ENCODE measurements at places on chromosomes 3 and 15.

DNA sequence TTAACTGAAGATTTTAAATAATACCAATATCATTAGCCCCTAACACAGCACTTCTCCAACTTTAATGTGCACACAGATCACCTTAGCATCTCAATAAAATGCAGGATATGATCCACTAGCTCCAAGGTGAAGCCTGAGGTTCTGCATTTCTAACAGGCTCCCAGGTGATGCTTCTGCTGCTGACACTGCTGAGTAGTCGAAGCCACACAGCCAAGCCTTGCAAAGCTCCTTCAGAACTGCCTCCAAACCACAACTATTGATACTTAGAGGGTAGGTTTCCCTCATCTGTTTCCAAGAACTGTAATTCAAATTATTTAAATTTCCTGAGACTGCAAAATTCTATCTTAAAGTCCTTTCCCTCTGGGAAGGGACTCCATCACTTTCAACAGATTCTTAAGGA lies 3.9 kb downstream of the RIOX2 start:
- DNase-seq = no peak

DNA sequence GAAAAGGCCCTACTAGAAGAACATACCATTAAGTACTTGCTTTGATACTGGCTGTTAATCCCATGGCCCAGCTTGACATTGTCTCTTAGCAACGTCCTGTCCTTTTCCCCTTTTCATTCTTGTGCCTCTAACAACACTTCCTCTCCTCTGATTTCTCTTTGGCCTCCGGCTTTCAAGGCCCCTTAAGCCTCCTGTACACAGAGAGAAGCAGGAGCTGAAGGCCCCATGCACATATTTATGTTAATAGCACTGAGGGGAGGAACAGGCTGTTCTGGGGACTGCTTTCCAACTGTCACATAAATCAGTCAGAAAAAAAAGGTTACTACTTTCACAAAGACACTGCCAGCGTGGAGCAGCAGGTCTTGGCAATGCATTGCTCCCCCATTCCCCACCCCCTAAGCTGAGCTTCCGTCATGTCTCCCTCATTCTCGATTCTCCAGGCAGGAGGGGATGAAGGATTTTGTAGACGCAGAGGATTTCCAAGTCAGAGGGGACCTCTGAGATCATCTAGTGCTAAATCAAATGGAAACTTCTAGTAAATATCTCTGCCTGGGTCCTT lies 257.4 kb upstream of the ADAMTS9 start:
- no peak for DNase-seq

- DNase-seq = no peak
Observed at GRCh38 chr15:77251662-77252061, 168.2 kb downstream of the PEAK1 start.

- no peak for DNase-seq
Observed at GRCh38 chr15:33234020-33234461, 39.5 kb upstream of the FMN1 start.

GRCh38 chr3:129614927-129615363 lies 8.5 kb upstream of the PLXND1 start:
- DNase-seq = no peak

DNA sequence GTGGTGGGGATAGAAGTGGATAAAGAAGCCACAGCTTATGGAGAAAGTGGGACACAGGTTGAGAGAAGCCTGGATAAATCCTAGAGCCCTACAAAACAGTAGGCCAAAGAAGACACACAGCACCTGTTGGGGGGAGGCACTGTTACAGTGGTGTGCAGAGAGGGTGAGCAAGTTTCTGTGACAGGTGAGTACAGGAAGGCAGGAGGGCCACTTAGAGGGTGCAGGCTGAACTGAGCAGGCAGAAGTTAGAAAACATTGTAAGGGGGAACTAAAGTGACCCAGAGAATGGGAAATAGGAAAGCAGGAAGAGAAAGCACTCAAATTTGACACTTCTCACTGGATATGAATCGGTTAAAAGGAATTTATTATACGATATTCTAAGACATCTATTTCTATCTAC lies 146.1 kb upstream of the TMCO5A start:
- no peak for DNase-seq

DNA sequence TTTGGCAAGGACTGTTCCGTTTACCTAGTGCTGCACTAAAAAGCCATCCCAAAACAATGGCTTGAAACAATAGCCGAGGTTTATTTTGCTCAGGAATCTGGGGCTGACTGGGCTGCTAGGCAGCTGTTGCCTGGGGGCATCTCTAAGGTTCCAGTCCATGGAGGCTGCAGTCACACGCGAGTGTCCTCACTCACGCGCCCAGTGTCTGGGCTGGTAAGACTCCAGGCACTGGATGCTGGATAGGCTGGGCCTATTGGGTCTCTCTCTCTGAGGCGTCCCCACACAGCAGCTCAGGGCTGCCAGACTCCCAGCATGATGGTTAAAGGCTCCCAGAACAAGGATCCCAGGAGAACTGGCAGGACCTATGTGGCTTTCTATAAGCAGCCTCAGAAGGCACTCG lies 34.2 kb downstream of the ALS2CL start:
- no peak for DNase-seq

GRCh38 chr15:88274553-88275460 lies 18.3 kb upstream of the NTRK3 start:
- peak; percentile 8 for DNase-seq

- DNase-seq = no peak
Observed at GRCh38 chr3:54355800-54356199, 233.4 kb downstream of the CACNA2D3 start.

- DNase-seq = no peak
Observed at GRCh38 chr15:49045751-49046219, 461 bp downstream of the SECISBP2L start.

- no peak for DNase-seq
Observed at GRCh38 chr3:78832785-78833204, 935.0 kb downstream of the ROBO1 start.

DNA sequence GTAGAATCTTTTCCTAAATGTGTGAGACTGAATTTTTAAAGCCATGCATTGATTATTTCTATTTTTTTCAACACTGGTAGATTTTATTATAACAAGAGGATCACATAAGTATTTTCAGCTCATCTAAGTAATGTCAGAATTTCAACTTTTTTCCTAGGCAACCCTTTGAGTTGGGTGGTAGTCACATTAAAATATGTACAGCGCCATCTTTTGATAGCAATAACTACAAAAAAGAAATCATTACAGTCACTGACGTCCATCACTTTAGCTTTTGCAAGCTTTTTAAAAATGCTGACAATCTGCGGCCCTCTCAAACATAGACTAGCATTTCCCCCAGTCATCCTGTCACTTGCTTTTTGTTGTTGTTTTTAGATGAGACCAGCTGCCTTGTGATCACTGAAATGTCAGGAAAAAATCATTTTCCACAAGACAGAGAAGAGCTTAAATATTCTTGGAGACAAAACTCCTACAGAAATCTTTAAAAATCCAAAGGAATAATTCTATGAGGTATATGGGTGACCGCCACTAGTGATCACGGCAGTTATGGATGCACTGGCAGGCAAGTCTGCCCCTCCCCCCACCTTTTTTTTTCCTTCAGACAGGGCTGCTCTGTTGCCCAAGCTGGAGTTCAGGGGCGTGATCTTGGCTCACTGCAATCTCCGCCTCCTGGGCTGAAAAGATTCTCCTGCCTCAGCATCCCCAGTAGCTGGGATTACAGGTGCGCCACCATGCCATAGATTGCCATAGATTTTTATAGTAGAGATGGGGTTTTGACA lies 384.0 kb upstream of the KCNMB2 start:
- DNase-seq = no peak

GRCh38 chr3:37930495-37930894 lies 60.1 kb upstream of the VILL start:
- DNase-seq = no peak

GRCh38 chr15:57743424-57743823 lies 36.9 kb downstream of the POLR2M start:
- DNase-seq = no peak

- DNase-seq = no peak
Observed at GRCh38 chr15:38074029-38074428, 139.6 kb downstream of the TMCO5A start.

DNA sequence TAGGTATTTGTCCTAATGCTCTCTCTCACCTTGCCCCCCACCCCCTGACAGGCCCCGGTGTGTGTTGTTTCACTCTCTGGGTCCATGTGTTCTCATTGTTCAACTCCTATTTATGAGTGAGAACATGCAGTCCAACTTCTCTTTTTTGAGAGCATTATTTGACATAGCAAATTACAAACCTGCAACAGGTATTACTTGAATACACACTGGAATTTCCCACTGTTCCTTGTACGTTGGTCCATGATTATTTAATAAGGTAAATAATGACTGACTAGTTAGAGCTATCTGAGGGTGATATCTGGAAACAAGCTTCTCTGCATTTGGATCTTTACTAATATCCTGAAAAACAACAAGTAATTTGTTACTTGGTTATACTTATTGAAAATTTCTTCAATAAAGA lies 24.1 kb downstream of the ICE2 start:
- DNase-seq = no peak

- DNase-seq = no peak
Observed at GRCh38 chr3:100563228-100563627, 46.2 kb upstream of the ADGRG7 start.

- DNase-seq = no peak
Observed at GRCh38 chr15:98648654-98649471, 524 bp downstream of the IGF1R start.

GRCh38 chr15:92586966-92587365 lies 68.6 kb downstream of the FAM174B start:
- no peak for DNase-seq

DNA sequence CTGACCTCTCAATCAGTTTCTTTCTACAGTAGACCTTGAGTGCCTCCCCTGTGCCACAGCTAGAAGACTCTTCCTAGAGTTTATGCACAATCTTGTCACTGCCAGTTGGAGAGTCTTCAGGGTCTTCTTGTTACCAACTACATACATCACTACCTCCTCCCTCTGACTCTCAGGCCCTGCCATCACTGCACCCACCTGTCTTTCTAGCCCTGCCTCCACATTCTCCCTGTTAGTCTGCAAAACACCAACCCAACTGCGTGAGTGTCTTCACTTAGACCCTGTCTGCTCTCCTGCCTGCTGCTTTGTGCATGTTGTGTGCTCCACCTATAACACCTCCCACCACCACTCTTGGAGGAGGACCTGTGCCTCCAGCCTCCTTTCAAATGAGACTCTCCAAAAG lies 34.4 kb downstream of the CLSTN2 start:
- DNase-seq = no peak

GRCh38 chr3:118736107-118736506 lies 298.5 kb downstream of the IGSF11 start:
- no peak for DNase-seq

DNA sequence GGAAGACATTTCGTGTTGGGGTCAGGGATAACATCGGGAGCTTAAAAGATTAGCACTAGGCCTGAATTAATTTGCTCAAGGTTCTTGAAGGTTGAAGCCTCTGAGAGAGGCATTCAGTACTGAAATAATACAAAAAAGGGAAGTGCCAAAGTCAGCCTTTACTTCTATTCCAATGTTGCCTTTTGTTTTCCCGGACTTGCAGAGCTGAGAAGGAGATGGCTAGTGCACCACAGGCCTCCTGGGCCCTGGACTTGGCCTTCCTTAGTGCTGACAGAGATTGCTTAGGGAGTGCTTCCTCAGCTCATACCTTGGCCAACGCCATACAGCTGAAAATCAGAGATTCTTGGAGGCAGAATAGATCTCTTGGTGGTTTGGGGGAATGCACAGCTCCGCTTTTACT lies 333.6 kb upstream of the TBL1XR1 start:
- no peak for DNase-seq

- no peak for DNase-seq
Observed at GRCh38 chr15:28114721-28115622, 15.9 kb upstream of the OCA2 start.

GRCh38 chr3:136957751-136958288 lies at the start of gene IL20RB:
Gene IL20RB (plus strand): TSS chr3:136957983. CDS start chr3:136958114, 131 bp downstream.
- DNase-seq = no peak

DNA sequence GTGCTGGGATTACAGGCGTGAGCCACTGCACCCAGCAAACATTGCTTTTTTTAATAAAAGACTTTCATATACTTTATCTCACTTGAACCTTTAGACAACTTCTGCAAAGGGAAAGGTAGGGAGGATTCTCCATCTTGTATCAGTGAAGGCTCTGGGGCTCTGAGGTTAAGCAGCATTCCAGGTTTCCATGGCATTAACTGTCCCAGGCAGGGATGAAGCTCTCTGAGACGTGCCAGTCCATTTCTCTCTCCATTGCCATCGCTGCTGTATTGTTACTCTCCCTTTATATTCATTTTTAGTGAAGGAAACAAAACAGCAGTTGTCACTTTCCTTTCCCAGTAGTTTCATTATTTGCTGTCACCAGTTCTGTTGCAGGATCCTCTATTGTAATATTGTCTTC lies 342.4 kb downstream of the LPP start:
- DNase-seq = no peak

Measured in KG1 (cell line).